Osteoblast (primary cell): ENCODE measurements at places on chromosomes 11 and 22. TPM values are rescaled to one million over a fixed set of nuclear protein-coding genes. Genes with fewer than 3 reads are reported as not detected.

DNA sequence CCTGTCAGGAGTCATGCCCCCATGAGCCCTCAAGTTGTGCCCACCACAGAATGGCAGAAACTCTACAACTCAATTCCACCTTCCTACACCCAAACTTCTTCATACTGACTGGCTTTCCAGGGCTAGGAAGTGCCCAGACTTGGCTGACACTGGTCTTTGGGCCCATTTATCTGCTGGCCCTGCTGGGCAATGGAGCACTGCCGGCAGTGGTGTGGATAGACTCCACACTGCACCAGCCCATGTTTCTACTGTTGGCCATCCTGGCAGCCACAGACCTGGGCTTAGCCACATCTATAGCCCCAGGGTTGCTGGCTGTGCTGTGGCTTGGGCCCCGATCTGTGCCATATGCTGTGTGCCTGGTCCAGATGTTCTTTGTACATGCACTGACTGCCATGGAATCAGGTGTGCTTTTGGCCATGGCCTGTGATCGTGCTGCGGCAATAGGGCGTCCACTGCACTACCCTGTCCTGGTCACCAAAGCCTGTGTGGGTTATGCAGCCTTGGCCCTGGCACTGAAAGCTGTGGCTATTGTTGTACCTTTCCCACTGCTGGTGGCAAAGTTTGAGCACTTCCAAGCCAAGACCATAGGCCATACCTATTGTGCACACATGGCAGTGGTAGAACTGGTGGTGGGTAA, at the start of gene OR52W1:
Gene OR52W1 (plus strand): TSS at position 51 of the 637 bp plus-strand sequence. CDS start 0 bp downstream, at position 51.
- DNase-seq: no peak

- DNase-seq: no peak
Observed at GRCh38 chr11:64415996-64416728, 57.2 kb downstream of the RPS6KA4 start.

Gene APOL4
- total RNA-seq: 2.9 and 4.4 TPM in 2 replicates

Gene IGLL1
- not detected in 2 replicates for total RNA-seq

DNA sequence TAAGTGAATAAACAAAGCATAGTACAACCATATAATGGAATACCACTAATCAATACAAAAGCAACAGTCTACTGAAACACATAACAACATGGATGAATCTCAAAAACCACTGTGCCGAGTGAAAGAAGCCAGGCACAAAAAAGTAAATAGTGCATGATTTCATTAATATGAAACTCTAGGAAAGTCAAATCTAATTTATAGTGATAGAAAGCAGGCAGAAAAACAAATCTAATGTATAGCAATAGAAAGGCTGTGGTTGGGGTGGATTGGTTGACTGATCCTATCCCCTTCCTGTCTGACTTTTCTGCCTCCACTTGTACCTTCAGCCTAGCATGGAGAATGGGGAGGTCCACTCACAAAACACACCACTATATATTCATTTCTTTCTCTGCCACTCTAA, 115.4 kb downstream of the SERGEF start:
- DNase-seq: no peak

- peak; percentile 84 for DNase-seq
Observed at GRCh38 chr22:23501261-23501619, 78.8 kb downstream of the IGLL1 start.

DNA sequence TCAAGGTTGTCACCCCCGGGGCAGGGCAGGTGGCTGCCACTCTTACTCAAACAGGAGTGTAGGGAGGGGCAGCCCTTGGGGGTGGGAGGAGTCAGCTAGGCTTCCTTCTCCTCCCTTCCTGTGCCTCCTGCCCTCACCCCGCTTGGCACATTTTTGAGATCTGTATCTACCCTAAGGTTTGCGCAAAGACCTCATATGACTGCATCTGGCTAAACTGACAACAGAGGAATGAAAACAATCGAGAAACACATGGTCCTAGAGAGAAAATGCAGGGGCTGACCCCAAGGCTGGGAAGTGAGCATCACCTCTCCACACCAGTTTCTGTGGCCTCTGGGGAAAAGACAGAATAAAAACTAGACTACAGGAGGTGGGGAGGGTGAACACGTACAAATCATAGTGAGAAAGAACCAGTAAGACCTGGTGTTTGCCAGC, 28.1 kb downstream of the IGSF9B start:
- DNase-seq: no peak

Gene OR5P2
- not detected in 2 replicates for total RNA-seq

DNA sequence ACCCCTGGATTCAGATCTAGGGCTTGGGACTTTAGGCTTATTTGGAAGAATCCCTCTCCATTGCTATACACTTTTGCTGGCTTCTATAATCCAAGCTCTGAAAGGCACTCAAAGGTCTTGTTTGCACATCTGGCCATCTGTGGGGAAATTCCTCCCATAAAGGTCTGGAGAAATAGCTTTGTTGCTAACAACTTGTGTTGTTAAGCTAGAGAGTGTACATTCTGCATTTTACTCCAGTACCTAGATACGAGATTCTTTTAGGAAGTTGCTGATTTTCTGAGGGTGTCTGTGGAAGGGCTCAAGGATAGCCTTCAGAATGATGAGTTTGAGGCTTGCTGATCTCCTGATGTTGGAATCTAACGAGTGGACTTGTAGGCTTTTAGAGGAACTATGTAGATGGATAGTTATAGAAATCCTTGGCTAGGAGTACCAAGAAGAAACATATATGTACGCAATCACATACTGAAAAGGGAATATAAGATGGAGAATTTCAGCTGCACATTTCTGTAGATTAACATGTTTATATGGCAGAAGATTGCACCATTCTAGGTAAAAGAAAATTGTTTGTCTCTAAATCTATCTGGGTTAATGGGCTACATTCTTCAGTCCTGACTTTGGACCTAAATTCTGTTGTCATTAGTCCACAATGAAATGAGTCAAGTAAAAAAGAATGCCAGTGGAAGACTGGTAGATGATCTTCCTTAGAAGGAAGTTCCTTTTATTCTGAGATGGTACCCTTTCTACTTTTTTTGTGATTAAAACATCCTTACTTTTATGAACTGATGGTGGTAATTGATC, 51.0 kb downstream of the UBASH3B start:
- peak; percentile 94 for DNase-seq

- DNase-seq: peak; percentile 97
Observed at GRCh38 chr11:66328302-66329144, 7.7 kb downstream of the RIN1 start.

Gene KCTD14
- 0.29 and 0.36 TPM in 2 replicates for total RNA-seq

DNA sequence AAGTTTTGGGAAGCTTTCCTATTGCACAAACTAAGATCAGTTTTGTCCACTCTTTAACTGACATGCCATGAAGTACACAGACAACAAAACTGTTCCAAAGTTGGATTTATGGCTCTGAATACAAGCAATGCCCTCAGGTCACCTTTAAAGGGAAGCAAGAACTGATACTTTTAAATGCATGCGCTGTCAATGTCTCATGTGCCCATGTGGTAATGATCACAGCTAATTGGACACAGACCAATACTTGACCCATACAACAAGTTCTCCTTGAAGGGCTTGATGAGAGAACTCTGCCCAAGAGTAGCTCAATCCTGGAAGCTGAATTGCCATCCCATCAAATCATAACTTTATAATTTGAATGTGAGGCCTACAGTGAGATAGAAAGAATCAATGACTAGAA, 624.9 kb downstream of the ETS1 start:
- DNase-seq: no peak

DNA sequence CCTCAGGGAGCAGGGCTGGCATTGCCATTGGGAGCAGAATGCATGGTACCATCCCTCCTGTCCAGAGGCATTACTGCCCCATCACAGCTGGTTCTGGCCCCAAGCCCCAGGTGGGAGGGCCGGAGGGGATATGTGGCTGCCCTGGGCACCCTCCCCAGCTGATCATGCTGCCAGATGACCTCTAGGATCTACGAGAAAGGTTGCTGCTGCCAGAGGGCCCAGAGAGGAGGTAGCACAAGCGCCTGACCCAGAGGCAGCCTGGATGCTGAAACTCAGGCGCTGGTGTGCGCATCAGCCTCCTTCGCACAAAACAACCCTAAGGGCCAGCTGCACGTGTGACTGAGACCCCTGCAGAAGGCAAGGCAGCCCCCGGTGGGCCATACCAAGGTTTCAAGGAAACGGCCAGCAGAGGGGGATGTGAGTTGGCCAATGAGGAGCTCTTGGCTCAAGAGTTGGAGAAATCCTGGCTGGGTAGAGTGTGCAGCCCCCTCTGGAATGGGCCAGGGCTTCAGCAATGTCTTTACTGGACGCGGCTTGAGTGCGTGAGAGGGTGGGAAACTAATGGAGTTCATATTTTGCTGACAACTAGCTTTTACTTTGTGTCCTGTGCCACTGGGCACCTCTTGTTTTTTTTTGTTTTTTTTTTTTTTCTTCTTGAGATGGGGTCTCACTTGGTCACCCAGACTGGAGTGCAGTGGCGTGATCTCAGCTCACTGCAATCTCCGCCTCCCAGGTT, 88.3 kb upstream of the PARVA start:
- DNase-seq: peak; percentile 27
